HepG2 (cell line): ENCODE measurements at places on chromosomes 7 and 10.

GRCh38 chr7:66452165-66452564 lies 176.5 kb upstream of the KCTD7 start:
- H3K4me3 ChIP-seq: no peak overlapping the region
- no peaks in the 10 kb centered on the region for H3K27me3 ChIP-seq
- H3K4me1 ChIP-seq: peaks cover 12% of the 10 kb centered on the region
- H3K27ac ChIP-seq: no peak overlapping the region
- DNase-seq: peak; percentile 24
- H3K36me3 ChIP-seq: no peaks in the 10 kb centered on the region

DNA sequence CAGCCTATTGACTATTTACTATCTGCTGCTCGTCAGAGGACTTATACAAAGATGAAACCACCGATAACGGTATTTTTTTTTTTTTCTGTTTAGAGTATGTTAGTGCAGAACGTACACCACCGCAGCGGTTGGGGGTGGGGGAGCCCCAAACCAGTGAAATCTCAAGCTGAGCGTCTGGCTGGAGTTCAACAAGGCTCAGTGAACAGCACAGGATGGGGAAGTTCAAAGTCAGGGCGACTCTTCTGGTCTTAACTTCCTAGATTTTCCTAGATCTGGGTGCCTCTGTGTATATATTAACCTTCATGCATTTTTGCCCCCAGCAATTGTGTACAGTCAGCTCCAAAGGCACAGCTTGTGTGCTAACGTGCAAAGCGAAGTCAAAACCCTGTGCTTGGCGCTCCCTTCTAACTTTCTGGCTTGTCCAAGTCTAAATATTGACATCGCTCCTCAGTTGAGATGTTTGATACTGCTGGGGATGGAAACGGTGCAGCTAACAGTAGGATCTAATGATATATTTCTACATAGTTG lies 1.1 kb downstream of the RHOBTB1 start:
- H3K36me3 ChIP-seq: peaks cover 1% of the 10 kb centered on the region; the same call in 1 of the 2 replicates
- H3K27ac ChIP-seq: peak overlapping the region; percentile 78
- no peaks in the 10 kb centered on the region; the same call in 1 of the 2 replicates for H3K27me3 ChIP-seq
- H3K4me3 ChIP-seq: peak overlapping the region; percentile 71
- peaks cover 26% of the 10 kb centered on the region for H3K4me1 ChIP-seq
- no peak for DNase-seq

DNA sequence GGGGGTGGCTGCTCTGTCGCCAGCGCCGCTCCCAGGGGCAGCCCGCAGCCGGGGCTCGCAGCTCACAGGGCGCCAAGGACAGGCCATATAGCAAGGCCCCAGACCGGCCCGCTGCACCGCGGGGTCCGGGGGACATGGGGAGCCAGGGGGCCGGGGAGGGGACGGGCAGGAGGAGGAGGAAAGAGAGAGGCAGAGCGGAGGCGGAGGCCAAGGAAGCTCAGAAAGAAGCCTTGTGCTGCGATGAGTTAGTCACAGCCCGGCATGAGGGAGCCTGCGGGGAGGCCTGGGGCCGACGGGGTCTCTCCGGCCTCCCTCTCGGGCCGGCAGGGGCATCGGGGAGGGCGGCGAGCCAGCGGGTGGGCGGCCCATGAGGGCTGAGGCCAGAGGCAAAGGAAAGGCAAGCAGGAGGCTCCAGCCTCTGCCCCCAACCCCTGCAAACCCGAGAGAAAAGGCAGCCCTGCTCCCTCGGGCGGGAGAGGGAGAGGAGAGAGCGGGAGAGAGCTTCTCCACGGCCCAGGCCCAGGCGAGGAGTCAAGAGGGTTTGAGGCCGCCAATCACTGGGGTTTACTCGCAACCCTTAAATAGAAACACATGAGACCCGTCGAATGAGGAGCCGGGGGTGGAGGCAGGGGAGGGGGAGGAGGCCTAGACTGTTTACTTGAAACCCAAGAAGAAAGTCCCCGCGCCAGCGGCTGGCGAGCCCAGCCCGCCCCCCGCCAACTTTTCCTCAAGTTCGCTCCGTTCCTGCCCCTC lies 167.9 kb downstream of the NEURL1 start:
- DNase-seq: peak; percentile 73
- H3K27me3 ChIP-seq: no peaks in the 10 kb centered on the region
- H3K27ac ChIP-seq: peak overlapping the region; percentile 82
- peak overlapping the region; percentile 56; the same call in 1 of the 2 replicates for H3K4me3 ChIP-seq

DNA sequence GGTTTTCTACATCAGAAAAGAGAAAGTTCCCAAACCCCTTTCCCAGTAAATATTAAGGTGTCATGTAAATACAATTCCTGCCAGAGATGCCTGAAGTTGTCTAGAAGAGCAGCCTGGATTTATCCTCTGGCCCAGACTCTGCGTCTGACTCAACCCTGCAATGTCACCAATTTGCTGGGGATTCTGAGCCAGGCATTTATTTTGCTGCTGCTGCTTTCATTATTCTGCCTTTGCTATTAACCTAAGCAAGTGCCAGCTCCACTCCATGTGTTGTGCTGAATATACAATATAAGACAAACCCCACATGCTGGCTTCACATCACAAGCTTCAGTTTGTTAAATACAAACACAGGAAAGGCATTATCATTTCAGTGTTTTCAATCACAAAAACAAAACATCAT lies 59.1 kb downstream of the ELAPOR2 start:
- H3K36me3 ChIP-seq: no peaks in the 10 kb centered on the region
- H3K27me3 ChIP-seq: no peaks in the 10 kb centered on the region
- H3K4me3 ChIP-seq: no peak overlapping the region
- H3K4me1 ChIP-seq: no peaks in the 10 kb centered on the region

DNA sequence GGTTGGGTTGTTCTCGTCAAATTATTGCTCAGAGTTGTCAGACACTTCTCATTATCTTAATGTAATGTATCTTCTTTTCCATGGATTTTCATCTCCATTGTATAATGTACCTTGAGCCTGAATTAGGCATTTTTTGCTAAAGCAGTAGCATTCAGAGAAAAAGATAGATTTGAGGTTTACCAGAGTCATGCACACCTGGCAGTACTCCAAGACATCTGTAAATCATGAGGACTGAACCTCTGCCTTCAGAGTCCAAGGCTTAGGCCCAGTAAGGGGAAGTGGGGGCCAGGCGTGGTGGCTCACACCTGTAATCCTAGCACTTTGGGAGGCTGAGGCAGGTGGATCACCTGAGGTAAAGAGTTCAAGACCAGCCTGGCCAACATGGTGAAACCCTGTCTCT lies 624.3 kb upstream of the MBL2 start:
- no peaks in the 10 kb centered on the region for H3K36me3 ChIP-seq
- no peak overlapping the region for H3K4me3 ChIP-seq
- no peaks in the 10 kb centered on the region for H3K27me3 ChIP-seq
- no peaks in the 10 kb centered on the region for H3K4me1 ChIP-seq
- DNase-seq: no peak

- no peak overlapping the region for H3K27ac ChIP-seq
- peaks cover 4% of the 10 kb centered on the region; the same call in 1 of the 3 replicates for H3K27me3 ChIP-seq
- no peak overlapping the region for H3K4me3 ChIP-seq
- H3K4me1 ChIP-seq: no peaks in the 10 kb centered on the region
- no peaks in the 10 kb centered on the region for H3K36me3 ChIP-seq
- no peak for DNase-seq
Measured at GRCh38 chr7:33874943-33875342, 30.4 kb upstream of the BMPER start.

GRCh38 chr10:111706331-111706730 lies 477.2 kb downstream of the GPAM start:
- H3K4me1 ChIP-seq: no peaks in the 10 kb centered on the region
- H3K4me3 ChIP-seq: no peak overlapping the region
- H3K36me3 ChIP-seq: no peaks in the 10 kb centered on the region

GRCh38 chr7:65302883-65303282 lies 70.8 kb upstream of the ZNF92 start:
- H3K27ac ChIP-seq: no peak overlapping the region
- DNase-seq: no peak
- H3K4me3 ChIP-seq: no peak overlapping the region
- H3K4me1 ChIP-seq: no peaks in the 10 kb centered on the region
- H3K27me3 ChIP-seq: no peaks in the 10 kb centered on the region

- H3K36me3 ChIP-seq: no peaks in the 10 kb centered on the region
- H3K4me1 ChIP-seq: no peaks in the 10 kb centered on the region
- H3K27me3 ChIP-seq: no peaks in the 10 kb centered on the region
- DNase-seq: no peak
Measured at GRCh38 chr7:77843194-77843593, 44.6 kb downstream of the PHTF2 start.

DNA sequence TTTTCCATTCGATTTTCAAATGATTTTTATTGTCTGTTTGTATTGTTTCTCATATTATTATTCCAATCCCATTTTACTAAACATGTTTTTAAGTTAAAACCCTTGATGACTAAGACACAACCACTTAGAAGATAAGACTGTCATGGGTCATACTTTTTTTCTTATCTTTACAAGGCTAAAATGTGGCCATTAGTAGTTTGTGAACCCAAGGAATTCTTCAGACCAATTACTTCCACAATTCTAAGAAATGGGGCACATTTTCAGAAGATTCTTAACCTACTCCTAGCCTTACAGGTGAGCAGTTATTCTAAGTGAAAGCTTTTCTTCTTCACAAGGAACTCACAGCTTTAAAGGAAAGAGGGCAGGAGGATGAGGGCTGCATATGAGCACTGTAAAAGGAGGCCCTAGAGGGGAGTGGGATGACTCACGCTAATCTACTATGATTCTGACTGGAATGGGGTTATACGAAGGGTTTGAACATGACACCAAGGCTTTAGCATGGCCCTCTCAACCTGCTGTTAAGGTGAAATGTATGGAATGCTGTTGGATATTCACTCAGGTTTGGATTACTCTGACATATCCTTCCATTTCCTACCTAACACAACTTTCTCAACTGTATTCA lies 81.0 kb downstream of the SORCS1 start:
- H3K36me3 ChIP-seq: no peaks in the 10 kb centered on the region
- no peaks in the 10 kb centered on the region for H3K4me1 ChIP-seq
- no peaks in the 10 kb centered on the region for H3K27me3 ChIP-seq
- no peak for DNase-seq
- no peak overlapping the region for H3K27ac ChIP-seq
- H3K4me3 ChIP-seq: no peak overlapping the region

- no peaks in the 10 kb centered on the region for H3K27me3 ChIP-seq
- H3K36me3 ChIP-seq: no peaks in the 10 kb centered on the region
- no peak overlapping the region for H3K4me3 ChIP-seq
- H3K27ac ChIP-seq: no peak overlapping the region
- no peak for DNase-seq
- H3K4me1 ChIP-seq: peaks cover 16% of the 10 kb centered on the region
Measured at GRCh38 chr10:118210276-118210675, 131.8 kb downstream of the FAM204A start.

- H3K27ac ChIP-seq: no peak overlapping the region
- no peaks in the 10 kb centered on the region for H3K4me1 ChIP-seq
- no peaks in the 10 kb centered on the region for H3K36me3 ChIP-seq
- DNase-seq: no peak
- H3K4me3 ChIP-seq: no peak overlapping the region
Measured at GRCh38 chr10:30736685-30737232, 107.2 kb upstream of the LYZL2 start.

GRCh38 chr7:80521809-80522208 lies 9.9 kb upstream of the GNAT3 start:
- H3K4me1 ChIP-seq: 0 out of 2 replicates have a peak, but pooled peaks cover 5% of the 10 kb centered on the region
- H3K36me3 ChIP-seq: no peaks in the 10 kb centered on the region
- H3K27ac ChIP-seq: no peak overlapping the region
- H3K4me3 ChIP-seq: no peak overlapping the region

DNA sequence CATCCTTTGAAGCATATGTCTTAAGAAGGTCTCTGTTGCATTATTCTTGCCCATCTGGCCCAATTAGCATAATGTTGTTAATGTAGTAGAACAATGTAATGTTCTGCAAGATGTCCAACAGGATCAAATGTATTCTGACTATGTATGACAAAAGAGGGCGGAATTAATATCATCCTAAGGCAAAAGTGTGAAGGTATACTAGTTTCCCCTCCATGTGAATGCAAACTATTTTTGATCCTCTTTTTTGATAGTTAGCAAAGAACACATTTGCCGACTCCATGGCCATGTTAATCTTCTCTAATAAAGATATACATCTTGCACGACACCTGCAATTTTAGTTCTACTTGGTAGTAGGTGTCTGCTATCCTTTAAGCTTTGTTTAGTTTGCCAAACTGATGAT lies 157.6 kb downstream of the ATRNL1 start:
- DNase-seq: no peak
- no peak overlapping the region for H3K27ac ChIP-seq
- no peaks in the 10 kb centered on the region for H3K4me1 ChIP-seq
- H3K27me3 ChIP-seq: no peaks in the 10 kb centered on the region
- no peaks in the 10 kb centered on the region for H3K36me3 ChIP-seq

DNA sequence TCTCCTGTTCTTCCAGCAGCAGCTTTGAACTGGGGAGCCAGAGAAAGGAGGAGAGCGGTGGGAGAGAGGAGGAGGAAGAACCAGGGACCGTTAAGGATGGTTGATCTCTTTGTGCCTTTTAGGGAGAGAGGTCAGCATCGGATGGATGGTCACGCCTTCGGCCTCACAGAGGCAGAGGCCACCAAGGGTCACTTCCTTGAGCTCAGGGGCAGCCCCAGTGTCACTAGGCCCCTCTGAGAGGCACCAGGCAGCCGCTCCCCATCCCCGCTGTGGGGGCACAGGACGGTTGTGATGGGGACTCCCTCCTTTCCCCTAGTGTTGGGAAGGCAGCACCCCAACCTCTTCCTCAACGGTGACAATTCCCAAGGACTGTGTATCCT lies 121.4 kb downstream of the DNAJB6 start:
- no peak overlapping the region for H3K4me3 ChIP-seq
- no peaks in the 10 kb centered on the region for H3K4me1 ChIP-seq
- no peak overlapping the region for H3K27ac ChIP-seq
- peaks cover 58% of the 10 kb centered on the region; the same call in 2 of the 3 replicates for H3K27me3 ChIP-seq
- DNase-seq: no peak

DNA sequence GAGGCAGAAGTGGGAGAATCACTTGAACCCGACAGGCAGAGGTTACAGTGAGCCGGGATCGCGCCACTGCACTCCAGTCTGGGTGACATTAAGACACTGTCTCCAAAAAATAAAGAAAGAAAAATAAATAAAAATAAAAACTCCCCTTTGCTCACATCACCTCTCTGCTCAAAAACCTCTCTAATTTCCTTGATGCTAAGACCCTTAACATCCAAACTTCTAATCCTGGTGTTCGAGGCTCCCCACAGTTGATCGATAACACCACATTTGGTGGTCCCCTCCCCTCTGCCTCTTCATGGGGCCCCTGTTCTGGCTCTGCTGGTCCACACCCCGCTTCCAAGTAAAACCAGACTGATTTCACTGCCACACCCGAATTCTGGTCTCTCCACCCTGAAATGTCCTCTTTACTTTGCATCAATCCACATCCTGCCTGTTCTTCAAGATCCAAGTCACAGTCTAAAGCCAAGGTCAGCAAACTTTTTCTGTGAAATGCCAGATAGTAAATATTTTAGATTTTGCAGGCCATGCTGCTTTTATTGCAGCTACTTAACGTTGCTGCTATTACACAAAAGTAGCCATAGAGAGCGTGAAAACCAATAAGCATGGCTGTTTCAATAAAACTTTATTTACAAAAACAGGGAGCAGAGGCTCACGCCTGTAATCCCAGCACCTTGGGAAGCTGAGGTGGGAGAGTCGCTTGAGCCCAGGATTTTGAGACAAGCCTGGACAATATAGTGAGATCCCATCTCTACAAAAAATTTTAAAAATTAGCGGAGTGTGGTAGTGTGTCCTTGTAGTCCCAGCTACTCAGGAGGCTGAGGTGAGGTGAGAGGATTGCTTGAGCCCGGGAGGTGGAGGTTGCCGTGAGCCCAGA lies 11.8 kb downstream of the MOSPD3 start:
- H3K4me1 ChIP-seq: peaks cover 21% of the 10 kb centered on the region
- H3K4me3 ChIP-seq: no peak overlapping the region
- peaks cover 22% of the 10 kb centered on the region; the same call in 2 of the 3 replicates for H3K36me3 ChIP-seq
- H3K27me3 ChIP-seq: no peaks in the 10 kb centered on the region
